Spinal cord (tissue), 10 donors: ENCODE measurements at places on chromosomes 5 and 9. TPM values are rescaled to one million over a fixed set of nuclear protein-coding genes. Genes with fewer than 3 reads are reported as not detected.

Gene FOXD4L3
- polyA plus RNA-seq, result 0.81 TPM

Gene WASHC1
- 15.7 TPM for polyA plus RNA-seq

Gene NR2F1
- polyA plus RNA-seq, result 239 TPM

Gene SELENOP
- 71.7 TPM for polyA plus RNA-seq

Gene COL5A1
- polyA plus RNA-seq, result 79.4 TPM

Gene IL4
- polyA plus RNA-seq, result not detected

Gene RANBP17
- 20.0 TPM for polyA plus RNA-seq

Gene ZNF454
- polyA plus RNA-seq, result 5.9 TPM

Gene GCNT1
- 1.9 TPM for polyA plus RNA-seq

Gene MAP1B
- polyA plus RNA-seq, result 441 TPM

Gene ARHGEF28
- 15.0 TPM for polyA plus RNA-seq

Gene CER1
- 0.78 TPM for polyA plus RNA-seq

Gene HEMGN
- 2.2 TPM for polyA plus RNA-seq

Gene EXOSC2
- polyA plus RNA-seq, result 31.5 TPM

Gene PALM2AKAP2
- polyA plus RNA-seq, result 7.4 TPM

Gene SKP1
- polyA plus RNA-seq, result 859 TPM

Gene ADAMTSL1
- polyA plus RNA-seq, result 21.7 TPM

Gene C5orf52
- not detected for polyA plus RNA-seq

Gene STOML2
- 79.1 TPM for polyA plus RNA-seq

Gene SPTLC1
- 63.8 TPM for polyA plus RNA-seq

Gene IFNA2
- not detected for polyA plus RNA-seq

Gene SH3RF2
- 0.38 TPM for polyA plus RNA-seq

Gene TMC1
- polyA plus RNA-seq, result 2.0 TPM

Gene LECT2
- 1.7 TPM for polyA plus RNA-seq

Gene STK32A
- 17.9 TPM for polyA plus RNA-seq

Gene PCDHGA6
- 19.2 TPM for polyA plus RNA-seq

Gene GPSM1
- polyA plus RNA-seq, result 116 TPM

Gene CAPSL
- polyA plus RNA-seq, result 4.6 TPM

Gene EXOSC3
- polyA plus RNA-seq, result 28.0 TPM

Gene OTP
- 11.8 TPM for polyA plus RNA-seq

Gene PCDHA2
- 4.6 TPM for polyA plus RNA-seq

Gene ANKRD18B
- 6.6 TPM for polyA plus RNA-seq

Gene FBXL7
- 28.3 TPM for polyA plus RNA-seq

Gene NUDT2
- 30.2 TPM for polyA plus RNA-seq

Gene MYOZ3
- polyA plus RNA-seq, result 11.5 TPM

Gene SHISAL2B
- polyA plus RNA-seq, result 2.9 TPM

Gene GNA14
- polyA plus RNA-seq, result 3.3 TPM

Gene KIF4B
- 0.14 TPM for polyA plus RNA-seq

Gene SCGB3A2
- 0.54 TPM for polyA plus RNA-seq

Gene FEM1C
- 15.2 TPM for polyA plus RNA-seq

Gene PCDHGB6
- 22.0 TPM for polyA plus RNA-seq

Gene ADAMTS6
- 5.3 TPM for polyA plus RNA-seq

Gene AQP3
- polyA plus RNA-seq, result 1.0 TPM

Gene HTR1A
- 6.4 TPM for polyA plus RNA-seq

Gene CDX1
- polyA plus RNA-seq, result not detected

Gene WDR41
- 77.3 TPM for polyA plus RNA-seq

Gene ZFP37
- 12.6 TPM for polyA plus RNA-seq

Gene PCDHGB5
- polyA plus RNA-seq, result 33.5 TPM

Gene FBXW11
- polyA plus RNA-seq, result 92.3 TPM

Gene IL13
- polyA plus RNA-seq, result 0.18 TPM

Gene ODF2
- 67.8 TPM for polyA plus RNA-seq

Gene GMCL2
- not detected for polyA plus RNA-seq

Gene DPM2
- polyA plus RNA-seq, result 59.2 TPM
